ENCODE measurements at places on chromosomes 7 and 10.

DNA sequence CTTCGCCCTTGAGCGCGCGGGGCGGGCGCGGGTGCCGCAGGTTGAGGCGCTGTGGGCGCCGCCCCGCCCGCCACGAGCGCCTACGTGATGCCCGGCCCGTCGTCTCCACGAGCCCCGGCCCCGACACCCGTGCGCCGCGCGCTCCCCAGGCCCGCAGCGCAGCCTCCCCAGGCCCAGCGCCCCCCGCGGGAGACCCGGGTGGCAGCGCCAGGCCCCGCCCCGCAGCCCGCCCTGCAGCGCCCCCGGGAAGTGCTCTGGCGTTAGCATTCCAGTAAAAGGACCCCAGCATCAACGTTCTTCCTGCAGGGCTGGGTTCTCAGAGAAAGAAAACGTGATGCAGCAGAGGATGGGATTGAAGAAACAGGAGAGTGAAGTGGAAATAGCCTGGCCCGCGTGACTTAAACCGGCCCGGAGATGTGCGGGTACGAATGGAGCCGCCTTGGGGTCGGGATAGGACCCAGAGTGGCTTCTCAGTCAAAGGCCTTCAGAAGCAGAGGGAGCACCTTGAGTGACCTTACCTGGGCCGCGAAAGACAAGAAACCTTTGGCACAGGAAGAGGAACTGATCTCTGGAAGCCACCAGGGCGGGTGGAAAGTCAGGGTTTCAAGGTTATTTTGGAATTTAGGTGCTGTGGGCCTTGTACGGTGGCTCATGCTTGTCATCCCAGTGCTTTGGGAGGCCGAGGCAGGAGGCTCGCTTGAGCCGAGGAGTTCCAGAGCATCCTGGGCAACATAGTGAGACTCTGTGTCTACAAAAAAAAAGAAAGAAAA, 1.8 kb downstream of the PFKP start:
- DNase-seq: no peak

- no peak for DNase-seq
Observed at GRCh38 chr10:110023785-110024465, 16.1 kb downstream of the ADD3 start.

DNA sequence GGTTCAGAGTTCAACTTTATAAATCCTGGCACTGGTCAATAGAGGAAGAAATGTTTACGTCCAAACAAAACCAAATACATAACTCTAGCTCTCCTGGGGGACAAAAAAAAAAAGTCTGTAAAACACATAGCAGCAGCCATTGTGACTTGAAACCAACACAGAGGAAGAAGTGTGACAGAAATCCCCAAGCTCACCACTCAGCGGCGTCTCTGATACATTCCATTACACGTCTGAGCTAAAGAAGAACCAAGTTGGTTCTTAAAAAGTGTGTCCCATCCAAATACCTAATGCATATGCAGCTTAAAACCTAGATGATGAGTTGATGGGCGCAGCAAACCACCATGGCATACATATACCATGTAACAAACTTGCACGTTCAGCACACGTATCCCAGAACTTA, 58.3 kb upstream of the NANOS1 start:
- DNase-seq: no peak

- DNase-seq: no peak
Observed at GRCh38 chr10:124243702-124244121, 150.3 kb upstream of the CHST15 start.

- no peak for DNase-seq
Observed at GRCh38 chr10:121683816-121684215, 85.6 kb upstream of the FGFR2 start.

GRCh38 chr7:5553298-5553877, 129.8 kb upstream of the TNRC18 start:
- no peak for DNase-seq

DNA sequence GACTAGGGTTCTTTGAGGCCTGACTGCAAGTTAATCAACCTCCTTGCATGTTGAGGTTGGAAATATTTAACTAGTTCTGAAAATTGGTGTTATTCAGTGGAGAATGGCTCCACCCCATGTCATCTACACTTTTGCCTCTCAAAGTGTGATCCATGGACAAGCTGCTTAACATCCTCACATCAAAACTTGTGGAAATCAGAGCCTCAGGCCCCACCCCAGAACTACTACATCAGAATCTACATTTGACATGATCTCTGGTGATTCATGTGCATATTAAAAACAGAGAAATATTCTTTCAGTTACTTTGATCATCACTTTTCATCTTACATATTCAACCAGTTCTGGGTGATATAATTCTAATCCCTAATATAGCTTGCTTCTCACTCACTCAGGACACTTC, 632.9 kb downstream of the ARL4A start:
- DNase-seq: no peak

DNA sequence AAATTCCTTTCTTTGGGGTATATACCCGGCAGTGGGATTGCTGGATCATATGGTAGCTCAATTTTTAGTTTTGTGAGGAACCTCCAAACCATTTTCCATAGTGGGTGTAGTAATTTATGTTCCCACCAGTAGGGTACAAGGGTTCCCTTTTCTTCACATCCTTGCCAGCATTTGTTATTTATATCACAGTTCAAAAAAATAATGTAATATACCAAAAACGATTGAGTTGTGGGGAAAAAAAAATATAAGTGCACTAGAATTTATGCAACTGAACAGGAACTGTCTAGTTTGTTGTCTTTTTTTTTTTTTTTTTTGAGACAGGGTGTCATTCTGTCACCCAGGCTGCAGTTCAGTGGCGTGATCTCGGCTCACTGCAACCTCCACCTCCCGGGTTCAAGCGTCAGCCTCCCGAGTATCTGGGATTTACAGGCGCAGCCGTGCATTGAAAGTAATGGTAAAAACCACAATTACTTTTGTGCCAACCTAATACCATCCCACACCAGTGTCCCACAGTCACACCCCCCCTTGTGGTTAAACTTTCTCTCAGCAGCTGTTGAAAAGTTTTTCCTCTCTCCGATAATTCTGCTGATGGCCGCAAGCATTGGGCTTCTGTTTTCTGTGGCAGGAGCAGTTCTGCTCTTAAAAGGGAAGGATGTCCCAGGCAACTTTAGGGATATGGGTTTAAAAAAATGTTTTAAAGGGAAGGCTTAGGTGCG, 6.8 kb upstream of the LAT2 start:
- DNase-seq: no peak

GRCh38 chr7:42981601-42982000, 49.4 kb downstream of the MRPL32 start:
- no peak for DNase-seq

DNA sequence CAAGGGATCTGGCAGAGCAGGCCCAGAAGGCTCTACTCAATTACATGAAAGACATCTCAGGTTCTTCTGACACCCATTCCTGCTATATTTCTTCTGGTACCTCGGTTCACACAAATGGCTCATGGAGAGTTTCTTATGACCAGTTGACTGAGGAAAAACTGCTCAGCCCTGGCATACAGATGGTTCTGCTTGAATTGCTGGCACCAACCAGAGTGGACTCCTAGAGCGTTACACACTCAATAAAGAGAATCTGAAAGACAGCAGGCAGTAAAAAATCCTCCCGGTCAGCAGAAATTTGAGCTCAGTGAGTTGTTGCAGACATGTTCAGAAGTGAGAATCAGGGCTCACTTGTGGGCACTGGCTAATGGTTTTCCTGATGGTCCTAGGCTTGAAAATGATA, 434.4 kb downstream of the TCERG1L start:
- no peak for DNase-seq

- DNase-seq: no peak
Observed at GRCh38 chr10:22218448-22218847, 633 bp upstream of the EBLN1 start.

GRCh38 chr10:18217577-18217976, 77.4 kb downstream of the CACNB2 start:
- DNase-seq: no peak

All from effector CD8-positive, alpha-beta T cell (primary cell).